ENCODE measurements at places on chromosomes 2 and 18.

GRCh38 chr18:49371786-49372185 lies 88.7 kb downstream of the DYM start:
- no peak for DNase-seq

- no peak for DNase-seq
Measured at GRCh38 chr2:20553580-20553979, 97.3 kb downstream of the HS1BP3 start.

- no peak for DNase-seq
Measured at GRCh38 chr2:143847257-143847656, 672.7 kb downstream of the ZEB2 start.

DNA sequence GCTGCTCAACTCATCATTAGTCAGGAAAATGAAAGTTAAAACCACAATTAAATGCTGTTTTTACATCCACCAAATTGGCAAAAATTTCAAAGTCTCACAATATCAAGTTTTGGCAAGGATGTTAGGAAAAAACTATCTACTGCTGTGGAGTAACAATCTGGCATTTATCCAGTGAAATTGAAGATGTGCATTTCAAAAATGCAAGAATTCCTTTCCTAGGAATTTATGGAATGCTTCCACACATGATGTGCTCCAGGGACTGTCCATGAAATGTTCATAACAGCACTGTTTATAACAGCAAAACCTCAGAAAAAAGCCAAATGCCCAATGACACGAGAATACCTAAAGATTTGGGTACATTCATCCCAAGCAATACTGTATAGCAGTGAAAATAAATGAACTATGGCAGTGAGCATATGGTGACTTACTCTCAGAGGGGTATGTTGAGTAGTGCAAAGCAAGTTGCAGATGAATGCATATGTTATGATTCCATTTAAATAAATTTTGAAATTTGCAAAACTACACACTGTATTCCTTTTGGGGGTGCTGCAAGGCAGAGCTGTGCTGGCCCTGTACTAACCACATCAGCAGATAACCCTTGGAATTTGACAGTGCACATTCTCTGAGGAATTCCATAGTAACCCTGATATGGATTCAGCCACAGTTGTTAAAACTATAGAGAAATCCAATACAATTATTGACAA lies 41.3 kb upstream of the GYPC start:
- DNase-seq, result no peak

GRCh38 chr2:43391201-43391877 lies 164.9 kb upstream of the ZFP36L2 start:
- no peak for DNase-seq

GRCh38 chr2:186590350-186590758 lies 498 bp downstream of the ITGAV start:
- DNase-seq, result no peak

DNA sequence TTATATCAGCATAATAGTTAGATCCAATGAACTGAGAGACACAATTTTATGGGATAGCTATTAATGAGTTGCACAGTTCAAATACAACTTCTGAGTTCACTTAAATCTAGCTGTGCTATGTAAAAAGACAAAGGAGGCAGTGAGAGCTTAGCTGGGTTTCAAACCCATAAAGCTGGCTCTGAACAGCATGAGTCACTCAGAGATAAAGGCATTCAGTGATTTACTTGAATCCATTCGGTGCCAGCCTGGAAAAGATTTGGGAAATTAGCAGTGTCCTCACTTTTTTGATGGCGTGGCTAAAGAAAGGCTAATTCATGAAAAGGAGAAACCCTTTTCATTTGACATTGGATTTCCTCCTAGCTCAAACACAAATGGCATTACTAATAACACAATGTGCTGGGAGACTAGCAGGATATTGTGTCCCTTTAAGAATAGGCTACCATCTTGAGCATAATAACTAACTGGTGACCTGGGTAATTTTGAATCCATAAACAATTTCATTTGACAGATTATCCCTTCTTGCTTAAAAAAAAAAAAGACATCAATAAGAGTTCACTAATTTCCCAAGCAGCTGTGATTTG lies 98.4 kb upstream of the NEUROD1 start:
- DNase-seq, result peak; percentile 40

DNA sequence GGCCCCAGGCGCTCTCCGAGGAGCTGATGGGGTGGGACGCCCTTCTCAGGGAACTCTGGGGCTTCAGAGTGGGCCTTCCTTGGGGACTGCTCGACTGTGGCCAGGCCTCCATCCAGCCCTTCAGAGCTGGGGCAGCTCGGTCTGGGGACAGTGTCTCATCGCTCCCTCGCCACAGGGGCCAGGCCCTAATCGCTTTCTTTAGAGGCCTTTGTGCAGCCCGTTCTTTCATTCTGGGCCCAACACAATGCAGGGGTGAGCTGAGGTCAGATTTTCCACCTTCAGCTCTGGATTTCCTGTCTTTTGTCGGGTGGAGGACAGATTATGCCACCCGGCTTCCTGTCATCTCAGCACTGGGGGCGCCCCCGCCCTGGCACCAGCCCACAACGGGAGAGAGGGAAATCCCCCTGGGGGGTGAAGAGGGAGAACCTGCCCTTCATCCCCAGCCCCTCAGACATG lies 25.2 kb downstream of the MYCN start:
- DNase-seq, result no peak

DNA sequence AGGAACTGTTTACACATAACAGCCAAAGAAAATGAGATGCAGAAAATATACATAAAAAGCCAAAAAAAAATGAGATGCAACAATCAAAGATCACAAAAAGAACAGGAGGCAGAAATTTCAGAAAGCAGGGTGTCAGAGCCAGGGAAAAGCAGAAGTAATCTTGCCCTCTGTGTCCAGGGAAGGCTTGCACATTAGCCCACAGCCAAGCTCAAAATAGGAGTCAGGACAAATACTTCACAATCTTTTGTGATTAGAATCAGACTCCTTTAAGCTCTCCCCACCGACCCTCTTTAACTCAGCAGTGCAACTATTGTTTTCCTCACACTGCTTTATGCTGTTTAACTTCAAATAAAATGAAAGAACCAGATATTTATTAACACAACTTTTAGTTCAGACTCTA lies 34.6 kb downstream of the IAH1 start:
- DNase-seq, result no peak

DNA sequence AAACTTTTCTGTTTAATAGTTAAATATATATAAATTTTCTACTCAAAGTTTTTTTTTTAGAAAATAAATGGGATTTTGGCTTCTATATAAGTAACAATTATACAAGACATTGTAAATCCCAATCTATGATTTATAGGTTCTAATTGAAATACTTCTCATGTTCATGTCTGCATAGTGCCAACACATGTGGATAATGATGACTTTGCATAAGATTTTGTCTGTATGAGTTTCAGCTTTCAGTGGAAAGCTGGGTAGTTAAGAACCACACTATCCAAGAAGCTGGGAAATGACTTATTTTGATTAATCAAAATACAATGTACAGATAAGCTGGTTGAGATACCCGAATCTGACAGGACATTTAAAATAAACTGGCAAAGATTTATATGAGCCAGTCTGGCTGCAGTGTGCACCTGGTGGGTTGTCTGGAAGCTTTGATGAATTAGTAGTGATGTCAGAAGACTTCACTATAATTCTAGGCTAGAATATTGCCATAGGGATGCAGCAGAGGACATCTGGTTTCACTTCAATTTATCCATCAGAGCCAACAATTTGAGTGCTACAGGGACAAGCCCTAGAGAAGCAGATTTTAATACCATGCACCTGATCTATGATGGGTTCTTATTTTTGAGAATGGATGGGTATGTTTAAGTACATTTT lies 45.4 kb downstream of the EML6 start:
- no peak for DNase-seq

DNA sequence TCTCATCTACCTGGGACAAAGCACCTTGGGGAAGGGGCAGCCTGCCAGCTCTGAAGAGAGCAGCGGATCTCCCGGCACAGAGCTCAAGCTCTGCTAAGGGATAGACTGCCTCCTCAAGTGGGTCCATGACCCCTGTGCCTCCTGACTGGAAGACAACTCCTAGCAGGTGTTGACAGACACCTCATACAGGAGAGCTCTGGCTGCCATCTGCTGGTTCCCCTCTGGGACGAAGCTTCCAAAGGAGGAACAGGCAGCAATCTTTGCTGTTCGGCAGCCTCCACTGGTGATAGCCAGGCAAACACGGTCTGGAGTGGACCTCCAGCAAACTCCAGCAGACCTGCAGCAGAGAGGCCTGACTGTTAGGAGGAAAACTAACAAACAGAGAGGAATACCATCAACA lies 549.9 kb upstream of the LRATD1 start:
- no peak for DNase-seq

Measured in PC-3 (cell line).